ENCODE measurements at places on chromosomes 16 and 17. TPM values are rescaled to one million over a fixed set of nuclear protein-coding genes. Genes with fewer than 3 reads are reported as not detected.

HS3ST3B1 gene
- 0.68 TPM for total RNA-seq

CDC42EP4 gene
- total RNA-seq, result 74.2 TPM

HNF1B gene
- 24.3 TPM for total RNA-seq

ZNF287 gene
- total RNA-seq, result 13.9 TPM

ADAD2 gene
- not detected for total RNA-seq

SLC38A8 gene
- not detected for total RNA-seq

ADAMTS18 gene
- not detected for total RNA-seq

ZKSCAN2 gene
- total RNA-seq, result 2.3 TPM

TMEM88 gene
- total RNA-seq, result 0.45 TPM

SULT1A2 gene
- not detected for total RNA-seq

FNDC8 gene
- 0.11 TPM for total RNA-seq

DNAH9 gene
- not detected for total RNA-seq

DNAI2 gene
- total RNA-seq, result not detected

FBXO39 gene
- not detected for total RNA-seq

MYH2 gene
- total RNA-seq, result not detected

COG4 gene
- total RNA-seq, result 24.7 TPM

TPSD1 gene
- total RNA-seq, result not detected

RGS11 gene
- total RNA-seq, result 4.4 TPM

KRTAP3-2 gene
- not detected for total RNA-seq

MYH1 gene
- not detected for total RNA-seq

KRT33B gene
- not detected for total RNA-seq

ORAI3 gene
- 15.0 TPM for total RNA-seq
